ENCODE measurements at places on chromosomes 5 and 9.

GRCh38 chr9:129380961-129381401 lies 202.9 kb upstream of the IER5L start:
- DNase-seq = peak; percentile 21

DNA sequence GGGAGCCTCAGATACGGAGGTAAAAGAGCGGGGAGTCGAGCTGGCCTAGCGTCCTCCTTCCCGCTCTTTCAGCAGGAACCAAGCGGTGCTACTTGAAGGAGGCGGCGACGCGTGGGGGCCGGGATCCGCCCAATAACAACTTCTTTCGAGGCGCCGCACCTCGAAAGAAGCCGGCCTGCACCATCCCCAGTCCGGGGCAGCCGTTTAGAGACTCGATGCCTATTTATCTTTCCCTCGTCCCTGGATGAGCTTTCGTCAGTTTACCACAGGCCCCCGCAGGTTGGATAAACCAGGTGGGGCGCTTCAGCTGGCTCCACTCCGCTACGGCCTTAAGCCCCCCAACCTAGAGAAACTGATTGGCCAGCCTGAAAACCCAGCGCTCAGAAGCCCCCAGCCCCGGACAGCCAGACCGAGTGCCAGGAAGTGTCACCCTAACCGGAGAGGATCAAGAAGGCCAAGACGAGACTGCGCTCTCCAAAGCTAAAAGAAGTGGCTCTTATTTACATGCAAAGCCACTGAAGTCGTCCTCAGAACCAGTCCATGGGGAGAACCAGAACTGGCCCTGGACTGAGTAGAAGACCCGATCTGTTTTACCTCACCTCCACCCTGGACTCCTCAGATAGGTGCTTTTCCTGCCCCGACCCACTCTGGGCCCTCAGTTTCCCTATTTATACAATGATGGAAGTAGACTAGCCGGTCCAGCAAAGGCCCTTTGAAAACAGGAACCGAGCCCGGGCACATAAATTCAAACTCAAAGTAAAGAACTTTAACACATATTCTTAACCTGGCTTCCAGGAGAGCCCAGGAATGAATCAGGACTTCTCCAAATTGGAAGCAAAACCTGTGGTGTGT lies 1.4 kb downstream of the HAND1 start:
- DNase-seq = no peak

DNA sequence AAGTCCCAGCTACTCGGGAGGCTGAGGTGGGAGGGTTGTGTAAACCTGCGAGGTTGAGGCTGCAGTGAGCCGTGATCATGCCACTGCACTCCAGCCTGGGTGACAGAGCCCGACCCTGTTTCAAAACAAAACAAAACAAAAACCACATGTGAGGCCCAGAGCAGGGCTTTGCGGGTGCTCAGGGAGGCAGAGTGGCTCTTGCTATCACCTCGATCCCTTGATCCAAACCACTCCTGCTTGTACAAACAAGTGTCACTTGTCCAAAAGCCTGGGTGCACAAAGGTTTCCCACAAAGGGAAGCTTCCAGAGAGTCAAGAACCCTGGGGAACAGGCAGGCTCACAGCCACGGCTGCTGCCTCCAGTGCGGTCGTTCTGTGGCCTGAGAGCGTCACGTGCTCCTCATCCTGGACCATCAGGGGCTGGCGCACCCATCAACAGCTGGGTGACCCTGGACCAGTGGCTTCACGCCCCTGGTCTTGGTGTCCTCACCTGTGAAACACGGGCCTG lies 162.7 kb downstream of the C9orf50 start:
- DNase-seq = peak; percentile 62

DNA sequence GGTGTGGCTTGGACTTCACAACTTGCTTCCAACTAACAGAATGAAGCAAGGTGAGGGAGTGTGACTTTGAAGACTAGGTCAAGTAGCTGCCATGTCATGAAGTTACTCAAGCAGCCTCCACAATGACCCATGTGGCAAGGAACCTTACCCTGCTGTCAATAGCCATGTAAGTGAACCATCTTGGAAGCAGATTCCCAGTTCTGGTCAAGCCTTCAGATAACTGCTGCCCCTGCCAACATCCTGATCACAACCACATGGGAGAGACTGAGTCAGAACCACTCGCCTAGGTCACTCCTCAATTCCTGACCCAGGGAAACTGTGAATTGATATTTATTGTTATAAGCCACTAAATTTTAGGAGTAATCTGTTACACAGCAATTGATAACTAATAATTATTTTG lies 10.9 kb downstream of the ZCCHC10 start:
- DNase-seq = no peak

DNA sequence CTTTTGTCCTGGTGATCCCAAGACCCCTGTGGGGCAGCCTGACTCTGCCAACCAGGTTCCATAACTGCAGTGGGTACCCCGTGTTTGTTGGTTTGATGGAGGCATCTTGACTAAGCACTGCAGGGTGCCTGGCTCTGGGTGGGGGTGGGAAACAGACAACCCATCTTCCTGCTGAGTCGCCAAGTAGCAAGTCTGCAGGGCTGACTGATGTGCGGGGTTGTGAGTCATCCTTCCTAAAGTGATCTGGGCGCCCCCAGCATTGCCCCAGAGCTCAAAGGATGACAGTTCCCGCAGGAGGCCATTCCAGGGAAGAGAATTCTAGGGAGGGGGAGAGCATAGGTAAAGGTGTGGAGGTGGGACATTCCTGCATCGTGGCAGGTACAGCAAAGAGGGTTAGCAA lies 23.5 kb downstream of the DAB2IP start:
- DNase-seq = no peak

GRCh38 chr5:172140866-172141265 lies 47.2 kb downstream of the STK10 start:
- no peak for DNase-seq

GRCh38 chr5:9408964-9409363 lies 136.9 kb downstream of the SEMA5A start:
- DNase-seq = no peak
